ENCODE measurements at places on chromosomes 12 and 14. TPM values are rescaled to one million over a fixed set of nuclear protein-coding genes. Genes with fewer than 3 reads are reported as not detected.

Gene GPR162
- 9.4 TPM for total RNA-seq

Gene SPATA7
- total RNA-seq, result 8.1 TPM

Gene FAM90A1
- 0.15 TPM for total RNA-seq

Gene MYH6
- total RNA-seq, result not detected

Gene SLC38A4
- not detected for total RNA-seq

Gene SERPINA6
- not detected for total RNA-seq

Gene NKX2-1
- not detected for total RNA-seq

Gene GALNT8
- total RNA-seq, result not detected

Gene LYZ
- total RNA-seq, result not detected

Measured in epithelial cell of umbilical artery (primary cell).